Activated CD4-positive, alpha-beta T cell treated with anti-CD3 and anti-CD28 coated beads, Interleukin-2, amount 50 U/mL, for 24 hours (primary cell): ENCODE measurements at places on chromosomes 7 and 10.

DNA sequence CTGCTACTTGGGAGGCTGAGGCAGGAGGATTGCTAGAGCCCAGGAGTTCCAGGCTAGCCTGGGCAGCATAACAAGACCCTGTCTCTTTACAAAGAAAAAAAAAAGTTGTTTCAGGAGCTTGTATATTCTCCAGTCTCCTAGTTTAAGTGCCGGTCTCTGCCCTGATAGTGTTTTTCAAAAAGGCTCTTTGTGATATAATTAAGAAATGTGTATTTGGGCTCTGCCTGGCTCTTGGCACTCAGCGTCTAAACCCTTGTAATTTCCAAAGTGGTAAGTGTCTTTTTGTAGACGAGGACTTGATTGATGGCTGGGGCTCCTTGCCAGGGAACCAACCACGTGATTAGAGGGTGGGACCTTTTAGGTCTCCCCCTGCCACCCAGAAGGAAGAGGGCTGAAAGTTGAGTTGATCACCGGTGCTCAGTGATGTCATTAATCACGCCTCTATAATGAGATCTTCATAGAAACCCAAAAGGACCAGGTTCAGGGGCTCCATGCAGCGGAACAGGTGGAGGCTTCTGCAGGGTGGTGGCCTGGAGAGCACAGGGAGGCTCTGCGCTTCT lies 4.4 kb downstream of the EIF3B start:
- DNase-seq: no peak

- DNase-seq: no peak
These were observed 30.0 kb downstream of the ARHGAP22 start for GRCh38 chr10:48574817-48575380.

GRCh38 chr7:133482599-133482998 lies 229.7 kb downstream of the EXOC4 start:
- no peak for DNase-seq

DNA sequence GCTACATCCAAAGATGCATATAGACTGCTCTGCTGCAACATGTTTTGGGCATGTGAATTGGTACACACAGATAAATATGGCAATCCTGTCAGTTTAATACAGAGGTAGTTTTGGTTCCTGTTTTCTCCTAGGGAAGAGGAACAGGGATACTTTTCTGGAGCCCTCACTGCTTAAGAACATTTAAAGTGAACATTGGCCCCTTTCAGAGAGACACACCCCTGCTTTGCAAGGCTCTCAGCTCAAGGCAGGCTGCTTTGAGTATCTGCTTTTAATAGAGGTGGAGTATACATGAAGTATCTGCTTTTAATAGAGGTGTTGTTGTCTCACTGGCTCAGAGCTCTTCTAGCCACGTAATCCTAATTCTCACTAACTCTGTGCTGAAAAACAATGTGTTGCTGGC lies 38.9 kb downstream of the CYP51A1 start:
- DNase-seq: no peak

DNA sequence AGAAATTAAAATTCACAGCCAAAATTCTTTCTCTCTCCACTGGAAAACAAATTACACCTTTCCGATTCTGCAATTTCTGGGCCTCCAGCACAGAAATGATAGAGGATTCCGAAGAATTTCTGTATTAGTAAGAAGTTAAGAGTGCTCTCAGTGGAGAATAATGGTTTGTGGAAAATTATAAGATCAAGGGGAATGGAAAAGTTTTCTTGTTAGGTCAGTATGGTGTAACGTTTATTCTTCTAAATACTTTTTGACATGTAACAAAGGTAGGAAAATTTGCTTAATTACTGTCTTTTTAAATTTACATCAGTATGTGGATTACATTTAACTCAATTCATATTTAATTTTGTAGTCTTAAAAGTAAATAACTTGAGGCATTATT lies 288.3 kb upstream of the NFE2L3 start:
- DNase-seq: no peak

GRCh38 chr10:61971003-61971325 lies 69.5 kb downstream of the ARID5B start:
- DNase-seq: no peak
